ENCODE measurements at places on chromosomes 4 and X.

- DNase-seq: no peak
These were observed 876.3 kb downstream of the C4orf33 start for GRCh38 chr4:129972257-129972656.

DNA sequence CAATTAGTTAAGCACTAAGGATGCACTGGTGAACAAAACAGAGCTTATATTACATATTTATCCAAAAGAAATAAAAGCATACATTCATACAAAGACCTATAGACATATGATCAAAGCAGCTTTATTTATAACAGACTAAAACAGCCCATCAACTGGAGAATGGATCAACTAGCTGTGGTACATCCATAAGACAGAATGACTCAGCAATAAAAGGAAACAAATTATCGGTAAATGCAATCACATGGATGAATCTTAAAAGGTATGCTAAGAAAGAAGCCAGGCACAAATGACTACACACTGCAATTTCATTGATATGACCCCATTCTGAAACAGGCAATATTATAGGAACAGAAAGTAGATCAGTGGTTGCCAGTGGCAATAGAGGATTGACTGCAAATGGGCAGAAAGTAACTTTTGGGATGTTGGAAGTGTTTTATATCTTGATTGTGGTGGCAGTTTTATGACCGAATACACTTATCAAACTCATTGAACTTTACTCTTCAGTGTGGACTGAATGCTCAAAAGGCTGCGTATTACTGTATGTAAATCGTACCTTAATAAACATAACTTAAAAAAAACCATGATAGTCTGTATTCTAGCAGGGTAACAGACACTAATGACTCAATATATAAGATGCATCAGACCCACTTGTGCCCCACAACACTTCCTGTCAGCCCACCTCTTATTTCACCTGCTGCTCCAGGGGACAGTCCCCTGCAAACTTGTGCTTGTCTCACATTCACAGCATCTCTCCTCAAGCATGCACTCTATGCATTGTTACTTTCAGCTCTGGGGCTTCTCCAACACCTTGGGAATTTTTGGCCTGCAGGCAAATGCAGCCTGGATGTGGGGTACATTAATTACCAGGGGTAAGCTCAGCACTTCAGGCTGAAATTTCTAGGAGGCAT is 59.1 kb downstream of the MID1IP1 start:
- no peak for DNase-seq

- no peak for DNase-seq
These were observed 113.2 kb downstream of the ARSF start for GRCh38 chrX:3154386-3154975.

GRCh38 chrX:106951230-106951629 is 31.0 kb downstream of the CLDN2 start:
- DNase-seq: no peak

DNA sequence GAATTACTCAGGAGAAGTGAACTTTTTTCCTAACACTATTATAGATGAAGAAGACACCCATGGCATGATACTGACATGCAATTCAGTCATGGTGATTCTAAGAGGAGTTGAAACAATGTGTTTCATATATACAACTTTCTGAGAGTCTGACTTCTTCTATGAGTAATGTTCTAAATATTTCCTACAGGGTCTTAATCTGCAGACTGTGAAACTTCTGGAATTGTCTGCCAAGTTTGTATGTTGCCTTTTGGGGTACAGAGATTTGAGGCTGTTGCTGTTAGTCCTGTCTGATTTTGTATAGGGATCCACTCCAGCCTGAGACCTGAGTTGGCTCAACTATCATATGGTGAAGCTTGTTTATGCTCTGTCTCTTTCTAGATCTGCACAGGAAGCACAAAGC is 160.6 kb upstream of the GATB start:
- DNase-seq: no peak

DNA sequence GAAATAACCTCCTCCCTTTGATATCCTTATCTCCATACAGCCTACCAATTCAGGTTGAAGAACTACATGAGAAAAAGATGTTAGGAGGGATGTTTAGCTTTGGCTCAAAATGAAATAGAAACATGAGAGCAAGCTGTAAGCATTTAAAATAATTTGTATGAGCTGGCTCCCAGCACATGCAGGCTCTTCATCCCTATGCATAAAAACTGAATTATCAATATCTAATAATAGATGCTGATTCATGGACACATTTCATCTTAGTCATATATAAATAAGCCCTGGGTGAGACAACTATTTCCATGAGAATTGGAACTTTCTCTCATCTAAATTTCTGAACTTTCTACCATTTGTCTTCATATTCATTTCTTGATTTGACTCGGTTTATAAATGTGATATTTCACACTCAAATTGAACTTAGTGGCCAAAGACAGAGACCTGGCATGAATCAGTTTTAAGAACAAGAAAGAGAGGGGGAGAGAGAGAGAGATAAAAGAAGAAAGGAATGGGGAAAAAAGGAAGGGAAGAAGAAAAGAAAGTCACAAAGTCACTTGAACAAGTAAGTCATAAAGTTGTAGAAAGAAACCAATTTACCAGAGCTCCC is 48.9 kb upstream of the GPR174 start:
- DNase-seq: no peak

DNA sequence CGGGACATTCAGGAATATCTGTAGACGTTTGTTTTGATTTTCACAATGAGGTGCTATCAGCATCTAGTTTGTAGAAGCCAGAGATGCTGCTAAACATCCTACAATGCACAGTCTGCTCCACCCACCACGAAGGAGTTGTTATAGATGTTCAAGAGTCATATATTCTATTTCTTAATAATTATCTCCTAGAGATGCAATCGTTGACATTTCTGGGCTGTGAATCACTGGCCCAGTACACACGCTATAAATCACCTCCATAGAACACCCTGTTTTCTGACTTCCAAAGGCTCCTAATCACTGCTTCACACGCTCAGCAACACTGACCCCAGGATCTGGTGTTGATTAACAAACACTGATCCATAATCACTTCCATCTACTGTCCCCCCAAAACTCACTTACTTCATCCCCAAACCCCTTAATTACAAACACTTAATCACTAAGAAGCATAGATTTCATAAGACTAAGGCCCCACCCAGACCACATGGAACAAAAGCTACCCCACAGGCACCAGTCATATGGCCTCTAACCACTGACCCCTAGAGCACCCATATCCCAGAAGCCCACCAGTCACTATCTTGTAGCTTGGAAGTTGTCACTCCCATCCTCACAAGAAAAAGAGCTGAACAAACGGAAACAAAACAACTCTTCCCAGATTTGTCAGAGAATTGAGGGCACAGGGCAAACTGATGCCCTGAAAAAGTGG is 31.7 kb upstream of the ZNF41 start:
- no peak for DNase-seq

DNA sequence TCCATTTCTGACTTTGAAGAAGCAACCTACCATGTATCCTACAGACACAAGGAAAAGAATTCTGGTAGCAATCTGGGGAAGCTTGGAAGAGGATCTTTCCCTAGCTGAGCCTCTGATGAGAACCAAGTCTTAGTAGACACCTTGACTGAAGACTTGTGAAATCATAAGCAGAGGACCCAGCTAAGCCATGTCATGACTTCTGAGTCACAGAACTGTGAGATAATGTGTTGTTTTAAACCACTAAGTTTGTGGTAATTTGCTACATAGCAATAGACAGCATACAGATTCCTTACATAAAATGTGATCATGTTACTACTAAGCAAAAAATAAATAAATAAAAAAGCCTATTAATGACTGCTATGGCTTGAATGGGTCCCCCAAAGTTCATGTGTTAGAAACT is 71.3 kb upstream of the ANKRD50 start:
- DNase-seq: no peak

- no peak for DNase-seq
These were observed 60.7 kb upstream of the RAPGEF2 start for GRCh38 chr4:159042097-159042605.

DNA sequence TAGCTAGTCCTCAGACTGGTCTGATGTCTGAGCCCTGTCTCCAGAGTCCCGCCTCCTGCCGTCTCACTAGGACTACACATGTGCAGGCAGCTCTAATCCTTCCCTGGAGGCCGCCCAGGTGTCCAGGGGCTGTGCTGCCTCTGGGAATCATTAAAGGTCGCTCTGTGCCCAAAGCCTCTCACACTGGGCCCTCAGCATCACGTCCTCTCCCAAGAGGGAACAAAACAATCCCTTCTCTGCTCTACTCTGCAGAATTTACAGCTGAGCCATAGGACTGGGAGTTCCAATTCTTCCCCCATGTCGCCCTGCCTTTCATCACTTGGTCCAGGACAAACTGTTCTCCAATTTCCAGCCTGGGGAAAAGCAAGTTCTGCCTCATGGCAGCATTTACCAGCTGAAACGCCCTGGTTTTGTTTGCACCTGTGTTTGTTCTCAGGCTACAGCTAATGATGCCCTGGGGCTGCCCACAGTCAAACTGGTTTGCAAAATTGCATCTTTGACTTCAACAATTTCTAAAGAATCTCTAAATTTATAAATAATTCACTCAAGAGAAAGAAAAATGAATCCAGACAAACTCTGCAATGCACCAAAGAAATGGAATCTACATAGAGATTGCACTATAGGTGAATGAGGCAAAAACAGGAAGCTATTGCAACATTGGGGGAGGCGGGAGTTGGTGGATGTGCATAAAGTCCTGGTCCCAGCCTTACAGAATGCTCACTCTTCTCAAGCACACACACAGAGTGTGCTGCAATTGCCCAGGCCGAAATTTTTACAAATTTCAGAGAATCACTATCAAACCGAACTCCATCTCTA is 7.2 kb upstream of the MRFAP1 start:
- no peak for DNase-seq

DNA sequence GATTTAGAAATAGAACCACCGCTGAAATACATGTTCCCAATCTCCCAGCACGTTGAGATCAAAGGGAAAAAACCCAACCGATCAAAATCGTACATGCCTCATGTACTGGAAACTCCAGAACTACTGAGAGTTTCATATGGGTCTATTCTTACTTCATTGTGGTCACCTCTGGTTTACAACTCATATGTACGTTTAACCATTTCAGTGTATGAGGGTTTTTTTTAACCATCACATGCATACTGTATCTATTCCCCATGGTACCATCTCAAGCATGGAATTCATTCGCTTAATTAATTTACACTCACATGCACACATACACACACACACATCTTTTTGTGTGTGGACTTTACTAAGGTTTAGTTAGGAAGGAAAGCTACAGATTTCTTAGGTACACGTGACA is 46.0 kb upstream of the CLNK start:
- DNase-seq: no peak

DNA sequence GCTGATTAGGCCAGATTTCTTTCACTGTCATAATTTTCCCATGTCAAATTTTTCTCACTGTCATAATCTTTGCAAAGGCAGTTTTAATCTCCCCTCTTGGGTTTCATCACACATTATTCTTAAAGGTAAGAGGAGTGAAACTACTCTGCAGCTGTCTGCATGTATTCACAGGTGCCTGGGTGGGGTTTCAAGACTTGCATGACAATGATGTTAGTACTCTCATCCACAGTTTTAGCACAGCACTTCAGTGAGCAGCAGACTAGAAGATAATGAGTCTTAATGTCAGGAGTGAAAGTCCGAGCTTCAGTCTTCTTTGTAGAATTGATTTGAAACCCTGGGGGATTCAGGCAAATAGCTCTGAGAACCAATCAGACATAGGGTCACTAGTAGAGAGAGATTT is 182.5 kb upstream of the GALNT7 start:
- DNase-seq: peak; percentile 9

DNA sequence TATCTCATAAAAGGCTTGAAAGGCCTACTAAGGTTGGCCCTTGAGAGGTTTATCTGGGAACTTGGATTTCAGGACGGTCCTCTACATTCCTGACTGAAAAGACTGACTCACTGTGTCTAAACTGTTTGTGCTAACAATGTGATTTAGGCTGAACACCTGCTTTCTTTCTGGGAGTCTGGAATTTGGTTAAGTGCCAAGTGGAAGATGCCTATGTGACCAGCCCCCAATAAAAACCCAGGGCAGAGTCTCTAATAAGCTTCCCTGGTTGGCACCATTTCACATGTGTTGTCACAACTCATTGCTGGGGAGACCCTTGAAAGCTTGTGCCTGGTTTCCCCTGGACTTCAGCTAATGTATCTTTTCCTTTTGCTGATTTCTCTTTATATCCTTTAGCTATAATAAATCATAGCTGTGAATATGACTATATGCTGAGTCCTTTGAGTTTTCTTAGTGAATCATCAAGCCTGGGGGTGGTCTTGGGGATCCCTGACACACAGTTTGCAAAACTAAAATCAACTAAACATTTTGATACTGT is 55.1 kb downstream of the GPR82 start:
- no peak for DNase-seq

- DNase-seq: no peak
These were observed 416.3 kb downstream of the PCDH10 start for GRCh38 chr4:133565379-133565778.

DNA sequence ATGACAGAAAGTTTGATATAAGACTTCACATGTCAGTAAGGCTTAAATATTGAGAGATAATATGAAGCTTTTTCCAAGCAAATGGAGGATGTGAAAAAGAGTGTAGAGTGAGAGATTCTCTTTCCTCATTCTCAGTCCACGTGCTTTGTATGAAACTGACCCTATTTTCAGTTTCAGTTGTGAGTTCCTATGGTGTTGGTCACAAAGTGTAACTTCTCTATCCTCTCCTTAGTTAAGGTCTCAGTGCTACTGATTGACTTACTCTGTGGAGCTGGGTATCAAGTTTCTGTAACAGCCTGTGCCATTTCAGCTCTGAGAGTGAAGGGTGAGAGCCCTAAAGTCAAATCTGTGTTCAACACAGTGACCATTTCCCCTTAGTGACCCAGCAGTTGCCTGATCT is 277.2 kb downstream of the EPHA5 start:
- no peak for DNase-seq

GRCh38 chr4:186831574-186831973 is 107.9 kb upstream of the FAT1 start:
- DNase-seq: no peak

- no peak for DNase-seq
These were observed 60.6 kb upstream of the LIMCH1 start for GRCh38 chr4:41477181-41477905.

- DNase-seq: no peak
These were observed 16.0 kb downstream of the CRLF2 start for GRCh38 chrX:1196436-1196835.

DNA sequence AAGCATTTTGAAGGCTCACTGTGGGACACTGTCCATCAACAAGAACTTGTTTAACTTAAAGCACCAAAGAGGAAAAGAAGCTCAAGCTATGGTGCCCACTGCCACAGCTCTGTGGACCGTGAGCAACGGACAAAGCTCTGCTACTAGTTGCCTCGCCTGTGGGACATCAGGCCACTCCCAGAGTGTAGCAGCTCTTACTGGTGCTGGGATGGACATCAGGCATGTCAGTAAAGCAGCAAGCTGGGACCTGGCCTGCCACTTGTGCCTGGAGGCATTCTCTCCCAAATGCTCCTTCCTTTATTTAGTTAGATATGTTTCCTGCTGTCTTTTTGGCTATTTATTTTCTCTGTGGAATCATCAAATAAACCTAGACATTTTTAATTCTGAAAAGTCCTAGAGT is 46.7 kb downstream of the TMEM154 start:
- DNase-seq: no peak

GRCh38 chr4:83644677-83645659 is 109.1 kb downstream of the GPAT3 start:
- DNase-seq: peak; percentile 16

GRCh38 chrX:103480526-103480925 is 38.8 kb downstream of the RAB40A start:
- no peak for DNase-seq

- no peak for DNase-seq
These were observed 3.8 kb downstream of the RGS12 start for GRCh38 chr4:3296651-3297050.

- no peak for DNase-seq
These were observed 10.7 kb upstream of the NKX1-1 start for GRCh38 chr4:1416948-1417260.

Data from NT2/D1 (cell line).